ENCODE measurements at places on chromosomes 3 and 15. TPM values are rescaled to one million over a fixed set of nuclear protein-coding genes. Genes with fewer than 3 reads are reported as not detected.

RTP1 gene
- total RNA-seq, result not detected

MEIS2 gene
- 59.9 TPM for total RNA-seq

UQCRC1 gene
- total RNA-seq, result 172 TPM

WDR93 gene
- not detected for total RNA-seq

FEZF2 gene
- total RNA-seq, result not detected

CA12 gene
- total RNA-seq, result 64.3 TPM

Data from cardiac atrium fibroblast (primary cell).